ENCODE measurements at places on chromosomes 6 and 20.

DNA sequence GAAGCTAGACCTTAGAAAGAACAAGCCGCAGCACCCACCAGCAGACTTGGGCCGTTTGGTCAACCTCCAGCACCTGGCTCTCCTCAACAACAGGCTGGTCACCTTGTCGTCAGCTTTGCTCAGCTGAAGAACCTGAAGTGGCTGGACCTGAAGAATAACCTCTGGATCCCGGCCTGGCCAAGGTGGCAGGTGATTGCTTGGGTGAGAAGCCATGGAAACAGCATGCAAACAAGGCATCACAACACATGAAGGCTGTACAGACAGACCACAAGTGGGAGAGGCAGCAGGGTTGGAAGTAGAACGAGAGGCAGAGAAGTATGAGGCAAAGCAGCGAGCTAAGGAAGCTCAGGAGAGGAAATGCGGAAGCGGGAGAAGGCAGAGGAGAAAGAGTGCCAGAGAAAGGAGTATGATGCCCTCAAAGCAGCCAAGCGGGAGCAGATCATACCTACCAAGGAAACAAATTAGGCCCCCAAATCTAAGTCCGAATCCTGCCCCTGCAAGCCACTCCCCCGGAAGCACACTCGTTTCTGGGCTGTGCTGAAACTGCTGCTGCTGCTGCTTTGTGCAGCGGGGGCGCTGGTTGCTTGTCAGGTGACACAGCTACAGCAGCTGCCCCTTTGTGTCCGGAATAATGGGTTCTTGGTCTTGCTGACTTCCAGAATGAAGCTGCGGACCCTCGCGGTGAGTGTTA is 121.6 kb upstream of the LGSN start:
- no peak for DNase-seq

DNA sequence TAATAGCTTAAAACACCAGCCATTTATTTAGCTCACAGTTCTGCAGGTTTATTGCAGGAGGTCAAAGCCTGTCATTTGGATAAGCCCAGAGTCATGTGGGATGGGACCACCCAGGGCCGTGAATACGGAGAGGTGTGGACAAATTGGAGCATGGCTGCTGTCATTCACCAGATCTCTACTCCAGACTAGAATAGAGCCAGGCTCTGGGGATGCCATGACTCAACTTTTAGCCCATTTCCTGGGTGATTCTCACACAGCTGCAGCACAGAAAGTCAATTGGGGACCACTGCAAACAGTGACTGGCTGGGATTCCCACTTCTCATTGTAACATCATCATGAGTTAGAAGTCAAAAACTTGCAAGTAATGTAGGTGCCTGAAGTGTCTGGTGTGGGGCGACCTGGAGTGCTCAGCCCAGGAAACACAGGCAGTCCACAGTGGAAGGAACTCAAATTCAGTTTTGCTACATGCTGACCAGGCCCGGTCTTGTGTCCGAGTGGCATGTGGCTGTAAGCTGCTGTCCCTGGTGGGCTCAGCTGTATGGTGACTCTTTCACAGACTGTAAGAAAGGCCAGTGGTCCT is 174.3 kb downstream of the SCP2D1 start:
- no peak for DNase-seq

DNA sequence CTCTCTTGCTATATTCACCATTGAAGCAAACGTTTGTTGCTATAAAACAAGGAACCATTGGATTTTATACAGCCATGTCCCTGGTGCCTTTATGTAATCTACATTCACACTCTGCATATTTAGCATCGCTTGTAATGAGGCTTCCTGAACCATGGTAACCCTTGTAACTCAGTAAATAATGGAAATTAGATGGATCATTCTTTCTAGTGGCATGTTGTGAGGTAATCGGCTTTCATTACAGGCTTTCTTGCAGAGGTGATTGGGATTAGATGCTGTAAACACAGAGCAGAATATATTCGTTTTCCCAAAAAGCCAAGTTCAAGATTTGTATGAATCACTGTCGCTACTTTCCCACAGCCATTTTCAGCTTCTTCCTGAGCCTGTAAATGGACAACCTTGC is 36.1 kb downstream of the SMPDL3A start:
- DNase-seq: no peak

- DNase-seq: no peak
Observed at GRCh38 chr20:51506527-51507215, 35.8 kb downstream of the NFATC2 start.

- no peak for DNase-seq
Observed at GRCh38 chr6:142799639-142800038, 145.3 kb downstream of the HIVEP2 start.

- DNase-seq: no peak
Observed at GRCh38 chr6:116111552-116112528, 11.2 kb downstream of the NT5DC1 start.

DNA sequence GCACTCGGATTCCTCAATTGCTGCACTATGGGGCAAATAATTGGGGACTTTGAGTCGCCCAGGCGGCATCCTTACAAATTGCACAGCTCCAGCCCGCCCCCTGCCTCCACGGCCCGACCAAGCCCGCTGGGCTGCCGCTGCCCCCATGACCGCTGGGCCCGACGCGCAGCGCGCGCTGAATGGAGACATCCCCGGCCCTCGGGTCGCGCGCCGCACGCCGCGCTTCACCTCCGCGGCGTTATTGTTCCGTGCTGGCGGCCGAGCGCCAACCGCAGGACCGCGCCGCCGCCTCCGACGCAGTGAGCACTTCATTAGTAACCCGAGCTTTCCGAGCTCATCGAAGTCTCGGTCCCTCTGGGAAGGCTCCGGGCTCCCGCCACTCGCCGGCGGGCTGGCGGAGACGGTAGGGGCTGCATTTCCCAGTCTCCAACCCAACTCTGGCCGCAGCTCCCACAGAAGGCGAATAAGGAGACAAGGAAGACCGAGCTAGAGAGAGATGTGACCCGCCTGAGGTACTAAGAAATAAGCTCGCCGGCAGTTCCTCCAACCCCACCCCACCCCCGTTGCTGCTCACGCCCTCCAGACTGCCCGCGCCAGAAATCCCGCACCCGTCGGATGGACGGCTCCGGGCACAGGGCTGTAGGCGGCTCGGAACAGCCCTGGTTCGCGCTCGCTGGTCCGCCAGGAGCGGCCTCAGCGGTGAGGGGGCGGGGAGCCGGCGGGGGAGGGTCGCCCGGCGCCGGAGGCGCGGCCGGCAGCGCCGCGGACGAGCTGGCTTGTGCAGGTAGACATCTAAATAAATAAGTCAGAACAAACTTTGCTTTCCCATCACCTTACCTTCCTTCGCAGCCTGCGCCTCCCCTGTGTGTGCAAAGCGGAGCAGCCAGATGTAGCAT is 703 bp downstream of the EPHA7 start:
- DNase-seq: no peak

- no peak for DNase-seq
Observed at GRCh38 chr6:24455061-24455460, 34.3 kb downstream of the GPLD1 start.

- DNase-seq: no peak
Observed at GRCh38 chr6:39199231-39199940, 29.9 kb downstream of the KCNK5 start.

GRCh38 chr6:157533048-157533871 is 152.3 kb downstream of the ZDHHC14 start:
- DNase-seq: no peak

DNA sequence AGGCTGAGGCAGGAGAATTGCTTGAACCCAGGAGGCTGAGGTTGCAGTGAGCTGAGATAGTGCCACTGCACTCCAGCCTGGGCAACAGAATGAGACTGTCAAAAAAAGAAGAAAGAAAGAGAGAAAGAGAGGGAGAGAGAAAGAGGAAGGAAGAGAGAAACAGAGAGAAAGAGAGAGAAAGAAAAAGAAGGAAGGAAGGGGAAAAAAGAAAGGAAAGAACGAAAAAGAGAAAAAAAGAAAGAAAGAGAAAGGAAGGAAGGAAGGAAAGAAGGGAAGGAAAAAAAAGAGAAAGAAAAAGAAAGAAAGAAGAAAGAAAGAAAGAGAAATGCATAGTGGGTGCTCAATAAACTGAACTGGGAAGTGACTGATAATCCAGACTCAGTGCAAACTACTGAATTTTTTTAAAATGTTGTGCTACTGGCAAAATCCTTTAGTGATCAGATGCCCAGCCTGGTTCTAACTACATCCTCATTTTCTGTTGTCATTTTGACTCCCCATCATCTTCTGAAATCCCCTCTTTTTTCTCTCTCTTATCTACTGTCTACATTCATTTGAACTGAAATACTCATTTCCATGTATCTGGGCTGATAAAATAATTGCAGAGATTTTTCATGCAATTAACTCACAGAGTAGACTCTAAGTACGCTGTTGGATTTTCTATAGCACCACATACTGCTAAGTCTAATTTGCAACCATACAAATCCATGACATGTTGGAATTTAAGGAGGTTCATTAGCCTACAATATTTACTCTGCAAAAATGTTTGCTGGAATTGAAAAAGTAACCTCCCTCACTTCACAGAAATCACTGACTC is 85.3 kb upstream of the HIVEP1 start:
- no peak for DNase-seq

DNA sequence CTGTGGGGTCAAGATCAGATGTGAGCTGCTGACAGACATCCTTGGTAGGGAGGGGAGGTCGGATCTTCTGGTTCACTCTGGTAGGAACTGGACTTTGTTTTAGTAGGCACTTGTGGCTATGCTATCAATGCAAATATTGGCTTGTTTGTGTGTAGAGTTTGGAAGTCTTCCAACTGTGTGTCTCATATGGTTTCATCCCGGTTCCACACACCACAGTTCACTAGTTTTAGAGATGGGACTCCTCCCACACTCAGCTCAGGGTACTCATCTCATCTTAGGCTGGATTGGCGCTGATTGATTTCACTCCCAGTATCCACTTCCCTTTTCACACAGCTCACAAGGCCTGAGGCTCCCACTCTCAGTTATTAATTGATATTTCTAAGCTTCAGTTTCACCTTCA is 161.3 kb downstream of the THBS2 start:
- no peak for DNase-seq

GRCh38 chr6:28522594-28523240 is 3.0 kb upstream of the GPX5 start:
- DNase-seq: no peak

GRCh38 chr6:7260291-7261031 is 52.5 kb downstream of the SSR1 start:
- no peak for DNase-seq

DNA sequence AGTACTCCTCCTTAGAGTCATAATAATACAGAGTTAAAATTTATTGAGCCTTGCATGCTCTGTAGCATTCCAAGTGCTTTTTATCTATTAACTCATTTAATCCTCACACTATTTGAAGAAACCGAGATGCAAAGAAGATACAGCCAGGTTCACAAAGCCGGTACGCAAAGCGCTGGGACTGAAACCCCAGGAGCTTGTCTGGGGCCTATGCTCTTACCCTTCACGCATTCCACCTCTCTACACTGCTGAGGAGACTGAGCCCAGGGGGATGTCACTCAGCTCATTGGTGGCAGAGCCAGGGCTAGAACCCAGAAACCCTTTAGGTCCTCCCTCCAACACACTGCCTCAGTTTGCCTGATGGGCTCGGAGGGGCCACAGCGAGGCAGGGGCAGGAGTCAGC is 19.7 kb upstream of the MRPS18A start:
- DNase-seq: no peak

GRCh38 chr20:51510936-51511605 is 31.4 kb downstream of the NFATC2 start:
- DNase-seq: no peak

- no peak for DNase-seq
Observed at GRCh38 chr6:169168302-169168630, 85.4 kb downstream of the THBS2 start.

DNA sequence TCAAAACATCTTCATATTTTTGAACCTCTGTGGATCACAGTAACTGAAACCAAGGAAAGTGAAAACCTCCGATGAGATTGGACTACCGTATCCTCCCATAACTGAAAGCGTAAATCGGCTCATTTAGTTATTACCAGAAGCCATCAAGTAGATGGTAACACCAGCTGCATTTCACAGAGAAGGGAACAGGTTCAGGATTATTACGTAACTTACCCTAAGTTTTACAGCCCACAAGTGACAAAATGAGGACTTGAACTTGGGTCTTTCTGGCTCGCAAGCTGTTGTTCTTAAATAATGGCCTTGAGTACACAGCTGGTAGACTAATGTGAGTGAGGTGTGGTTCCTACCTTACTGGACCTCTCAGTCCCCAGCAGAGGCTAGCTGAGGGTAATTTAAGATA is 37.9 kb upstream of the CBLN4 start:
- DNase-seq: no peak

DNA sequence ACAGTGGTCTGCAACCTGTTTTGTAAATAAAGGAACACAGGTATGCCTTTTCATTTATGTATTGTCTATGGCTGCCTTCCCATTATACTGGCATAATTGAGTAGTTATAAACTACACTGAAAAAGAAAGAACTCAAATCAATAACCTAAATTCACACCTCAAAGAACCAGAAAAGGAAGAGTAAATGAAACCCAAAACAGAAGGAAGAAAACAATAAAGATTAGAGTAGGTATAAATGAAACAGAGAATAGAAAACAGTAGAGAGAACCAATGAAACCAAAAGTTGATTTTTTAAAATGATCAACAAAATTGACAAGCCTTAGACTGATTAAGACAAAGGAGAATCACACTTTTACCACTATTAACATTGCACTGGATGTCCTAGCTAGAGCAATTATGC is 34.7 kb downstream of the FAM184A start:
- no peak for DNase-seq

GRCh38 chr20:57901526-57901925 is 191.7 kb upstream of the PMEPA1 start:
- no peak for DNase-seq

- no peak for DNase-seq
Observed at GRCh38 chr6:168576388-168576787, 135.4 kb downstream of the SMOC2 start.

DNA sequence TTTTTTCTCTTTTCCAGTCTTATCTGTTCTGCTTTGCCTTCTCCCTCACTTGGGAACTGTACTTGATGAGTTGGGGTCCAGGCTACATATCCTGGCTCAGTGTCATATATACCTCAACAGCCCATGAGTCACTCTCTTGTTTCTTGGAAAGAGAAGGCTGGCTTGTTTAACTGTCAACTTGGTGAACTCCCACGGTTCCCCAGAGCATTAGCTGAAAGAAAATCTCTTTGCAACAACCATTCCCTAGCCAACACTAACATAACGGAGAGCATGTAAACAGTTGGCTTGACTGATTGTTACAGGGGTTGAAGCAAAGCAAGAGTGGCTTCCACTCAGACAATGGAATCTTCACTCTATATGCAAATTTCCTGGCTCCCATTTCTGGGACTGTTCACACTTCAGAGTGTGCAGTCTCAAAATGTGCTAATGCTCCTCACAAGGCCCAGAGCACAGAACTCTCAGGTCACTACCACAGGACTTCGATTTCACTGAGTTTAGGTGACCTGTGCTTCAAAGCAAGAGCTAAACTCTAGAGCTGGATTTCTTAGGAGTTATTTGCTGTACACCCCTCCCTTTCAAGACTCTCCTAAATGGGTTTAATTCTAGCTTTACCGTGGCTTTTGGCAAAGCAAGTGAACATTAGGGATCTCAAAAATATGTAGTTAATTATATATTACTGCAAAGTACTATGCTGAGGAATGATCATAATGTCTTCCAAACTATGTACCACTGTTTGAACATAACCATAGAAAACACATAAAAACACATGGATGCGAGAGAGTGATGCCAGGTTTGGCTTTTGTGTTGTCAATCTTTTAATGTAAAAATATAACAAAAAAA is 609.8 kb downstream of the RFPL4B start:
- no peak for DNase-seq
